ENCODE measurements at places on chromosomes 7 and 10.

- no peak for DNase-seq
Observed at GRCh38 chr10:23362069-23362830, 17.7 kb upstream of the C10orf67 start.

DNA sequence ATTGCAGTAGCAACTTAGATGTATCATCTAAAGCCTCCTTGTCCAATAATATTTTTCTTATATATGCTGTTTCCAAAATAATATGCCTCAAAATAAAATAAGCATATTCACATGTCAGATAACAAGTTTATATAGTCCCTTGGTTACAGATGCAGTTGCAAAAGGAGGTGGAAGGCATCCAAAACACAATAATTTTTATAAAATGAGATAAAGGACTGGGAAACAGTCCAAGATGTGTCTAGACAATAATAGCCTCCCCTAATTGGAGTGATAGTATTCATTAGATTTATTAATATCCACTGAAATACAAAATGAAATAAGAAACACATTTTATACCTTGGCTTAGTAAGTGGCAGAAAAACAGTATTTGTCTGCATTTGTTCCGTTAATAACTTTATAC is 30.3 kb downstream of the BCAP29 start:
- DNase-seq = no peak

DNA sequence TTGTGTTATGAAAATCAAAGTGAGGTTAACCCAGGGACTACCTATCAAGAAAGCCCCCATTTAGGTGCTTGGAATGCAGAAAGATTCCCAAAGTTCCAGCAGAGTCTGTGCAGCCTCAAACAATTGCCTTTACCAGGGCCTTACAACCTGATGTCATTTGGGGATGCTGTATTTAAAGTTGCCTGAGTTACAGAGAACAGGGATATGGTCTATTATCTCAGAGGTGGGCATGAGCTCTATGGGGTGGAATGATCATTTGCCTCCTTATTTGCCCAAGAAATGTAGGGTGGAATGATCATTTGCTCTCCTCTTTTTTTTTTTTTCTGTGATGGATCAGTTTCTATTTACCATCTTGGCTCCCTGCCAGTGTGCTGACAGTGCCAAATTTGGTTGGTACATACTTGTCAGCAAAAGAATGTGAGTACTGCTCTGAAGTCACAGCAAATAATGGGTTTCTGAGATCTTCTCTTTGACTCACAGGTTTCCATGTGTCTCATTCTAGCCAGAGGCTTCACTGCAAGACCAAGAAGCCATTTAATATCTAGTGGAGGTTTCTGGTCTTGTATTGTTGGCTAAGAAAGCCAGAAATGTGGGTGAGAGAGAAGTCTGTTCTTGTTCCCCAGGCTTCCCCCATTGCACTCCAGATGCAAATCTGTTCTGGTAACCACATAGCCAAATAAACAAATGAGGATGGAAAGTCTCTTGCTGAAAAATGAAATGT is 45.5 kb upstream of the ZNRF2 start:
- DNase-seq = peak; percentile 44

- peak; percentile 54 for DNase-seq
Observed at GRCh38 chr7:151008511-151009323, 15.6 kb downstream of the ATG9B start.

DNA sequence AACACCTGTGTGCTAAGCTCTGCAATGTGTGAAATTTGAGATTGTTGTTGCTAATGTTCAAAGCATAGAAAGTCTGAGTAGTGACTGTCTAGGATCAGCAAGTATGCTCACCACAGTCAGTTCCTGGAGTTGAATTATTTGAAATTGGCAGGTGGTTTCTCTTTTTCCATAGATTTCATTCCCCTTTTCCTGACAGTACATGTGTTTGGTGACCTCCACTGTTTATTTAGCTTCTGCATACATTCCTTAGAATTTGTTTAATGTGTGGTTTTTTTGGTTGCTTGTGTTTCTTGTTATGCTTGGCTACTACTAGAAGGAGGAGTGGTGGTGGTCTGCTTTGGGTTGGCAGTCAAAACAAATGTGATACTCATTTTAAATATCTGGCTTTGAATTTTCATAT is 52.3 kb downstream of the FOXP2 start:
- no peak for DNase-seq

DNA sequence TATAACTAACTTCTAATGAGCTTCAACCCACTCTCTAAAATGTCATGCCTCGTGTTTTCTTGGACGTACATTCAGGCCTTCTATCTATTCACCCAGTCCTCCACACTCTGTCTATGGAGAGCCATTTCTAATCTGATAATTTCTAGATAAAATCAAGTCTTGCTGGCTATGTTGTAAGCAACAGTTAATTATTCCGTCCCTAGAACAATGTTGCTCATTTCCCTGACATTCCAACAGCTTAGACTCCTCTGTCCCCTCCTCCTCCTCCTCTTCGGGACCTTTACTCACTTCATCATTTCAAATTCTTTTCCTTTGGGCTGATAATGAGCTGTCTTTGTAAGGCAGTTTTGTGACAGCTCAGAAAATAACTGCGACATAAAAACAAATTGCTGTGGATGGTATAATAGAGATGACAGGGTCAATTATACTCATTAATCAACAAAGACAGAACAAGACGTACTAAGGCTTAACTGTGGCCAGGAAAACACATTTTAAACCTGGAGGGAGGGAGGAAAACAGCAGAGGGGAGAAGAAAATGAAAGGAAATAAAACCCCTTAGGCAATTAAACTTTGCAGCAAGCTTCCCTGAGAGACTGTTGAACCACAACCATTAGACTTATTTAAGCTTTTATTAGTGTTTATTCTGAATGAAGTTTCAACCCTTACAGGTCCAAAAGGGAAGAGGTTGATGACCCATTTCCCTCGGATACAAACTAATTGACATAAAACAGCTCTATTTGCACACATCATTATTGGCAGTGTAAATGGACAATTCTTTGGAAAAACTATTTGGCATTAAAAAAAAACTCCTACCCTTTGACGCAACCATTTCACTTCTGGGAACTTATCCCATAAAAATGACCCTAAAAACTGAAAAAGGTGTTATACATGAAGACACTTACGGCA is 179.1 kb downstream of the SFMBT2 start:
- no peak for DNase-seq

DNA sequence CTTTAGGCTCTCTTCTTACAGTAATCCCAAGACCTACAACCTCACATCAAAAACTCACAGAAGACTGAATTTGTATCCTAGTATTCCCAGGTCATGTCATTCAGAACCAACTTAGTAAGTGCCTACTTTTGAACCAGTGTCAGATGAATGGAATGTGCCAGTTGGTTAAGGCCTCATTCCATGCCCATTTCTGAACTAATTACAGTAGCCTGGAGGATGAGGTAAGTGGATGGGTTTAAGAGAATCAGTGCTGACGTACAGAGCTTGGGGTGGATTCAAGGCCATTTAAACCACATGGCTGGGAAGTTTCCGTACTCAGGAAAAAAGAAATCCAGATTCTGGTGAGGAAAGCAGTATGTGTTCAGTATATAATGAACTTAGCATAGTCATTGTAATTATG is 21.9 kb upstream of the FOXP2 start:
- peak; percentile 52 for DNase-seq

DNA sequence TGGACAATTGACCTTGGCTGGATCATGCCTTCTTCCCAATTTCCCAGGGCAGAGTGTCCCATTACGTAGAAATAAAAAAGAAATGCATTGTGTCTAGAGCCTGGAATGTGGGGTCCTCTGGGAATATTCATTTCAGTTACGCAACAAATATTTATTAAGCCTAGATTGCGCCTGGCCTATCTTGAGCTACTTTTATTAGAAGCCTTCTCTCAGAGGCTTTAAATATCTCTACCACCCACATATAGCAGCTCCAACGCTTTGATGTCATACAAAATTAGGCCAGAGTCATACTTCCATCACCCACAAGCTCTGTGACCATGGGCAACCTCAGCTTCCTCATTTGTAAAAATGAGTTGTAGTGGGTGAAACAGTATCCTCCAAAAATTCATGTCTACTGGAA is 24.9 kb upstream of the CARD11 start:
- no peak for DNase-seq

- no peak for DNase-seq
Observed at GRCh38 chr7:105610165-105610930, 29.1 kb upstream of the EFCAB10 start.

DNA sequence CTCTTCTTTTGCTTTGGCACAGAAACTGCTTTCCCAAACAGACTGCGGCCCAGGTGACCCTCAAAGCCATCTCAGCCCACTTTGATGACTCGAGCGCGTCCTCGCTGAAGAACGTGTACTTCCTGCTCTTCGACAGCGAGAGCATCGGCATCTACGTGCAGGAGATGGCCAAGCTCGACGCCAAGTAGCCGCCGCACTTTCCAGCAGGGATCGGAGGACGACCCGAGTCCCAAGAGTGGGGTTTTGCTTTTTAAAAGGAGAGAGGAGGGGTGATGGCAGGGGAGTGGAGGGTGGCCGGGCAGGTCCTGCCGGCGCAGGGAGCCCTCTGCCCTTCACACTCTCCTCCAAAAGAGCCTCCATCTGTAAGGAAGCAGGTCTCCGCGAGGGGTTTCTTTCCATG is 21.1 kb downstream of the AIFM2 start:
- no peak for DNase-seq

DNA sequence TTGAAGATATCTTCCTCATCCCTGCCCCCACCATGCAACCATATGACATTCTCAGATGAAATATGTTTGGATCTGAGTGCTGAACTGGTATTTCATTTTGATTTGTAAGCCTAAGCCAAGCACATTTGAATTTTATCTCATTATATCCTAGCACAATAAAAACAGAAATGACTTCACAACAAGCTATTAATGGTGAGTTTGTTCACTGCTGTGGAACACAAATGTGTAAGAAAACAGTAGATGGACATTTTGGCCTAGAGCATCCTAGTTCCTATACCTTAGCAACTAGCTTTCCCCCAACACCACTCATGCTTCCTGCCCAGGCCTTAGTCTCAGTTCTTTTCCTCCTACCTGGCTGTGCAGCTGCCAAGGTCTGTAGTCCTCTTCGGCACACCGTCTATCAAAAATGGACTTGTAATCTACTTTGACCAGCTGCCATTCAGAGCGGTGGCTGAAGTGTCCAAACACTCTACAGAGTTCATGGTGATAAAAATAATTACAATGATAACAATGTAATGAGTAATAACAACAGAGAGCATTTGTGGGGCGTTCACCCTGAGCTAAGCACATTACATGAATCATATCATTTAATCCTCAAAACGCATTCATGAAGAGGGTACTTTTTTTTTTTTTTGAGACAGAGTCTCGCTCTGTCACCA is 491.9 kb downstream of the SORCS1 start:
- DNase-seq = no peak
